ENCODE measurements at places on chromosomes 6 and 20.

DNA sequence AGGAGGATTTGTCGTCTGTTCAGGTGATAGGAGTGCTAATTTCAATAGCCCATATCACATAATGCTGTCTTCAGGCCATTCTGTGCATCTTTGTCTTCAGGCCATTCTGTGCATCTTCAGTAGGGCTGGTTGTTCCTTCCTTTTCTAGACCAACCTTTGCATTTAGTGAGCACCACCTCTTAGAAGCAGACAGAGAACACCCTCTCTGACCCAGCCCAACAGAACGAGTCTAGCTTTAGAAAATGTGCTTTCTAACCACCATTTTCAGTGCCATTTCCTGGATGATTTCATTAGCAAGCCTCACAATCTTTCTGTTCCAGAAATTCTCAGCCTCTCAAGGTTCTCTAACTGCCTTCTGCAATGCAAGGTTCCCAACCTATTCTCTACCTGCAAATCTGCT, 215.3 kb upstream of the KCNQ5 start:
- DNase-seq, result no peak

DNA sequence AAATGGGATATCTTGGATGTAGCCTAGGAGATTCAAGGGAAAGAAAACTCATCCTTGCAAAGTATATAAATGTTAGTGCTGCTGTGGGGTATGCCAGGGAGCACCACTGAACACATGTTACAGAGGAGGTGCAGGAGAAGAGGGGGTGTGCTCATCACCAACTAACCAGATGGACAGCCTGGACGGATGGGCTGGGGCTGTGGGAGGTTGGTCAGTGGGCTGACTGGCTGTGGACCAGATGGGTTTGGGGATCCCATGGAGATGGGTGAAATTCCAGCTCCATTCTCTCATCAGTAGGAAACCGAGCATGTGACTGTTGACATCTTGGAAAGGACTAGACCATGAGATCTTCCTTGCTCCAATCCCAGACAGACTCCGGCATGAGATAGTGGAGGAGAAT, 201.0 kb downstream of the LRFN2 start:
- DNase-seq, result no peak

DNA sequence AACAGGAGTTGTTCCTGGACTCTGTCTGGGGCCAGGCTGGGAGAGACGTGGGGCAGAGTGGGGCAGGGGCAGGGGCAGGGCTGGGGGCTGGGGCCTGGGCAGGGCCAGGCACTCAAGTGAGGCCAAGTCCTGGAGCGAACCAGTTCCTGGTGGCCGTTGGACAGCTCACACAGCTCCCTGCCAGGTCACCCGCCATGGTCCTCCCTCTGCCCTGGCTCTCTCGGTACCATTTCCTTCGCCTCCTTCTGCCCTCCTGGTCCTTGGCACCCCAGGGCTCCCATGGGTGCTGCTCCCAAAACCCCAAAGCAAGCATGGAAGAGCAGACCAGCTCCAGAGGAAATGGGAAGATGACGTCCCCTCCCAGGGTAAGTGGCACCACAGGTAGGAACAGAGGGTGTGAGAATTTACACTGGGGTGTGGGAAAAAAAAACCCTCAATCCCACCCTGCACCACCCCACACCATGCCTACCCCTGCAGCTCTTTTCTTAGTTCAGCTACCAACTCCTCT, at the start of gene MCCD1:
Gene MCCD1, plus strand, starts transcription at position 142 of the 508 bp plus-strand sequence. Its CDS starts 53 bp downstream, at position 195.
- DNase-seq, result no peak

- DNase-seq, result no peak
Measured at GRCh38 chr6:114055349-114055748, 84.4 kb upstream of the HDAC2 start.

DNA sequence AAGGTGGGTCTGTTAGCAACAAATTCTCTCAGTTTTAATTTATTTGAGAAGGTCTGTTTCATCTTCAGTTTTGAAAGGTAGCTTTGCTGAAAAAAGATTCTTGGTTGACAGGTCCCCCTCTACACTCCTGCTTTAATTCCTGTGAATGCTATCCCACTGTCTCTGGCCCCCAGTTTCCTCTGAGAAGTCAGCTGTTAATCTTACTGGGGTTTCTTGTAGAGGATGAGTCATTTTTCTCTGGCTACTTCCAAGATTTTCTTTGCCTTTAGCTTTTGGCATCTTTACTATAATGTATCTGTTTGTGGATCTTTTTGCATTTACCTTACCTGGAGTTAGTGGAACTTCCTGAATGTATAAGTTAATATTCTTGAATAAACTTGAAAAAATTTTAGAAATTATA, 122.7 kb downstream of the MMS22L start:
- DNase-seq, result no peak

DNA sequence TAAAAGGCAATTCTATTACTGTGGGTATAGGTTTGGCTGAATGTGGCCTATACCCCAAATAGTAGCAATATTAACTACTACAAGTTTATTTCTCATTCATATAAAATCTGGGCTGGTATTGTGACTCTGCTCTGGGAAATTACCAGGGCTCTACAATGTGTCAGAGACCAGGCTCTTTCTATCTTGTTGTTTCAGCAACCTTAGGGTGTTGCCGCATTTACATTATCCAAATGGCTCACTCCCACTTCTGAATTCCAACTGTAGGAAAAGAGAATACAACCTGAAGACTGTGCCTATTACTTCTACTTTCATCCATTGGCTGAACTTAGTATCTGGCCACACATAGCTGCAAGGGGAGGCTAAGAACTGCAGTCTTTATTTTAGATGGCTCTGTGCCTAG, 106.7 kb upstream of the CENPW start:
- DNase-seq, result no peak

GRCh38 chr6:134170844-134171243, 118.4 kb upstream of the SLC2A12 start:
- no peak for DNase-seq

GRCh38 chr6:163054641-163055040, 326.9 kb downstream of the PACRG start:
- no peak for DNase-seq

- no peak for DNase-seq
Measured at GRCh38 chr6:44071670-44072451, 55.4 kb downstream of the MRPL14 start.

- DNase-seq, result no peak
Measured at GRCh38 chr6:90765491-90765890, 178.6 kb upstream of the MAP3K7 start.

DNA sequence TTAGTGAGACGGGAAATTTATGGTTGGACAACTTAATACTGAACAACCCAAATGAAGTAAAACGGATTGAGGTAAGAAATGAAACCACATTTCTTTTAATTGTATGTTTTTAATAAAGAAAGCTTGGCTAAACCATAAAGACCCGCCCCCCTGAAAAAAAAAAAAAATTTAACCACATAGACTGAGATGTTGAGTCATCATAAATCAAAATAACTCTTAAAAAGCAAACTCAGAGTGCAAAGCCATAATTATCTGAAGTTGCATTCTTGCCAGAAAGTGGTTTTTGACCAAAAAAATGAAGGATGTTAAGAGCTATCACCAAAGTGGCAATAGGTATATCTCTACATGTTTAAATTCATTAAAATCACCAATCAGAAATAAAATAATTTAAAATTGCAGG, 101.8 kb upstream of the COL21A1 start:
- no peak for DNase-seq

GRCh38 chr20:57387463-57387862, 3.7 kb upstream of the RBM38 start:
- no peak for DNase-seq

- DNase-seq, result no peak
Measured at GRCh38 chr6:111843347-111844147, 29.7 kb downstream of the FYN start.

DNA sequence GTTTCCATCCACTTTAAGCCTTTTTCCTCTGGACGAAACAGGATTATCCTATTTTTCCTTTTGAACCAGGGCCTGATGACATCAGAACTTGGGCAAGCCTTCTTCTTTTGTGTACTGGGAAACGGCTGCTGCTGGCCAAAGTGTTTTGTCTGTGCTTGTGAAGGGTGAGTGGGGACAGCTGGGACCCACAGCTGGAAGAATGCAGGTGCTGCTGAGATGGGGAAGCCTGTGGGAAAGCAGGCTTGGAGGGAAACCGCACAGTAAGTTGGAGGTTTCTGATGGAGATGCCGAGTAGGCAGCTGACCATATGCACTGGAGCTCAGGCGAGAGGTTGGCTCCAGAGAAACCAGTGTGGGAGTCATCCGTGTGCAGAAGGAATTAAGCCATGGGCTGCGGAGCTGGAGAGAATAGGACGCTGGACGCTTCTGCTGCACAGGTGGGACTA, 8.5 kb upstream of the PSMG4 start:
- DNase-seq, result no peak

All from cortex of kidney (tissue), 1 donor.